Bronchus fibroblast of lung (primary cell): ENCODE measurements at places on chromosomes 3 and 15. TPM values are rescaled to one million over a fixed set of nuclear protein-coding genes. Genes with fewer than 3 reads are reported as not detected.

The LMAN1L gene
- not detected in 2 replicates for total RNA-seq

The CLDN16 gene
- total RNA-seq, result not detected in 2 replicates

The KNG1 gene
- total RNA-seq, result not detected in 2 replicates

The SPINK8 gene
- total RNA-seq, result not detected in 2 replicates

The SUSD5 gene
- total RNA-seq, result 3.4 and 6.2 TPM in 2 replicates

The LINGO1 gene
- total RNA-seq, result under 0.01 TPM in 1 of 2 replicates, not detected in the other

The SPTBN5 gene
- total RNA-seq, result under 0.01 TPM in 2 replicates

The CHRFAM7A gene
- total RNA-seq, result 0.15 TPM in 1 of 2 replicates, not detected in the other

The NANOGP8 gene
- total RNA-seq, result not detected in 2 replicates

The CAMKV gene
- total RNA-seq, result not detected in 2 replicates

The SLC12A1 gene
- total RNA-seq, result not detected in 2 replicates

The LHFPL4 gene
- not detected in 2 replicates for total RNA-seq

The EID1 gene
- 179 and 220 TPM in 2 replicates for total RNA-seq

The PLXNB1 gene
- total RNA-seq, result 23.3 and 32.1 TPM in 2 replicates

The PIAS1 gene
- 6.7 and 12.8 TPM in 2 replicates for total RNA-seq

The FGF7 gene
- 9.2 and 13.8 TPM in 2 replicates for total RNA-seq

The PCLAF gene
- total RNA-seq, result 40.7 and 44.2 TPM in 2 replicates

The SERF2 gene
- total RNA-seq, result 935 and 1,279 TPM in 2 replicates

The ACVR2B gene
- 1.0 and 1.5 TPM in 2 replicates for total RNA-seq

The MYLK gene
- total RNA-seq, result 149 and 159 TPM in 2 replicates

The LRRIQ4 gene
- total RNA-seq, result not detected in 2 replicates

The PPP1R14D gene
- total RNA-seq, result not detected in 2 replicates
